A673 (cell line): ENCODE measurements at places on chromosomes 3 and 15.
A peak's percentile ranks its signal among the peaks of the same experiment; 100 is the strongest.

DNA sequence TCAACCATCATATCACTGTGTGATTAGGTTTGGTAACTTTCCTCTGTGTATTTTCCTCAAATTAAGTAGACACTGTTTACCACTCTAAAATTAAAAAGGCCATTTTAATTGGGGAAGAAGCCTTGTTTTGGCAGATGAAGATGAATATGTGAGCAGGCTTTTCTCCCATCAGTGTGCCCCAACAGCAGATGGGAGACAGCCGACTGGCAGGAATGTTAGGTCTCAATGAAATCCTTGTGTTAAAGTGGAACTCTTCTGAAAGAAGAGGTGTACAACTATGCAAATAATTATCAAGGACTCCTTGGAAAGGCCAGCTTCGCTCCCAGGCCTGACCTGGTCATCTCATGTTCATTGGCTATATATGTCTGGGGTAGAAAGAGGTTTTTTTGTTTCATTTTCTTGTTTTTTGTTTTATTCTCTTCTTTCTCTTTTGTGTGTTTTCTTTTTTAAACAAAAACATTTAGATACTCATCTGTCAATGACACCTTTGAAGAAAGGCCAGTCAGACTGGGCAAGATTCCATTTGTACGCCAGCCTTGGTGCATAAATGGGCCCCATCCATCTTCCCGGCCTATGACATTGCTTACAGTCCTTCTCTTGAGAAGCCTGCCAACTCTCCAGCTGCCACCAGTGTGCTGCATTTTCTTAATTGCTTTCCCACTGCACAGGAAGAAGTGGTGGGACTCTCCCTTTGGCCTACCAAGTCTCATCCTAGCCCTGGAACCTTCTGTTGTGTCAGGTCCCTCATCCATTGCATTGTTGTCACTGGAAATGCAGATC is 25.8 kb downstream of the LRTM1 start:
- DNase-seq = no peak

GRCh38 chr15:70781236-70781635 is 17.9 kb upstream of the UACA start:
- DNase-seq = no peak

GRCh38 chr3:133924041-133924440 is 28.4 kb upstream of the RAB6B start:
- peak; percentile 55 for DNase-seq

DNA sequence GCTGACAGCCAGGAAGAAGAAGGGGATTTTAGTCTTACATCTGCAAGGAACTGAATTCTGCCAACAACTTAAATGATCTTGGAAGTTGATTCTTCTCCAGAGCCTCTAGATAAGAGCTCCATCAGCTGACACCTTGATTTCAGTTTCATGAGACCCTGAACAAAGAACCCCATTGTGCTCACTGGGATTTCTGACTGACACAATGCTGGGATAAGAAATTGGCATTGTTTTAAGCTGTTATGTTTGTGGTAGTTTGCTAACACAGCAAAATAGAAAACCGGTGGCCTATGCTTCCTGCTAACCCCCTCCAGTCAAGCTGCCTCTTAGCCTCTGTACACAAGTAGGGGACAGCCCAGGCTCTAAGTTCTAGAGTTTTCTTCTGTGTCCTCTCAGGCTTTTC is 36.2 kb downstream of the MASP1 start:
- no peak for DNase-seq

DNA sequence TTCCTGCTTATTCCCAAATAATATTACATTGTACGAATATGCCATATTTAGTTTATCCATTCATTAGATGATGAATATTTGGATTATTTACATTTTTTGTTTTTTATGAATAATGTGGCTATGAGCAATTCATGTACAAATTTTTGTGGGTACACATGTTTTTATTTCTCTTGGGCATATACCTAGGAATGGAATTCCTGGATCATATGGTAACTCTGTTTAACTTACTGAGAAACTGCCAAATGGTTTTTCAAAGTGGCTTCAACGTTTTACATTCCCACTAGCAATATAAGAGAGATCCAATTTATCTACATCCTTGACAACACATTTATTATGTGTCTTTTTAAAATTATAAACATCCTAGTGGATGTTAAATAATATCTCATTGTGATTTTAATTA is 362.0 kb upstream of the TMCO5A start:
- no peak for DNase-seq

GRCh38 chr15:38074029-38074428 is 139.6 kb downstream of the TMCO5A start:
- no peak for DNase-seq

DNA sequence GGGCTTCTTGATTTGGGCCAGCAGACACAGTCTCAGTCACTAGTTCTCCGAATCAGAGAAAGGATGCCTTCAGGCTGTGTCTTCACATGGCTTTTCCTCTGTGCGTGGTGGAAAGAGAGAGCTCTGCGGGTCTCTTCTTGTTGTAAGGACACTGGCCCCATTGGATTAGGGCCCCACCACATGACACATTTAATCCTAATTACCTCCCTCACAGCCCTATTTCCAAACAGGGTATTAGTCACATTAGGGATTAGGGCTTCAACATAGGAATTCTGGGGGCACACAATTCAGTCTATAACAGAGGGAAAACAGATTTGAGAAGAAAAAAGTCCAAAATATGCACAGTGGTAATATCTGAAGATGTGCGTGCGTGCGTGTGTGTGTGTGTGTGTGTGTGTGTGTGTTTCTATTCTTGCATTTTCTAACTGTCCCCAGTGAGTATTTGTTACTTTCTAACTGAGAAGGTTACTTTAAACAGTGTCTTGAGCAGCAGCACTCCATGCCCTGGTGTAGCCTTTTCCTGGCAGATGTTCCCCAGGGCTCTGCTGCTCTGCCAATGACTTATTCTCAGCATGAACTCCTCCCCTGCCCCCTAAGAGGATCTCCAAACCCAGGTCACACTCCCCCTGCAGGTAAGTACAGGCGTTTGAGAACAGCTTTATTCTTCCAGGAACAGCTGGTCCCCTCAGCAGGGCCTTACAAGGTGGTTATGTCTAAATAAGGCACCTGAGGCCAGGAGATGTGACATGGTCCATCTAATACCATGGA is 72.9 kb downstream of the RPL39L start:
- DNase-seq = peak; percentile 80

- DNase-seq = peak; percentile 92
Observed at GRCh38 chr3:122982216-122983185, 45.1 kb downstream of the SEMA5B start.

GRCh38 chr15:60918234-60918959 is 310.7 kb downstream of the RORA start:
- no peak for DNase-seq

DNA sequence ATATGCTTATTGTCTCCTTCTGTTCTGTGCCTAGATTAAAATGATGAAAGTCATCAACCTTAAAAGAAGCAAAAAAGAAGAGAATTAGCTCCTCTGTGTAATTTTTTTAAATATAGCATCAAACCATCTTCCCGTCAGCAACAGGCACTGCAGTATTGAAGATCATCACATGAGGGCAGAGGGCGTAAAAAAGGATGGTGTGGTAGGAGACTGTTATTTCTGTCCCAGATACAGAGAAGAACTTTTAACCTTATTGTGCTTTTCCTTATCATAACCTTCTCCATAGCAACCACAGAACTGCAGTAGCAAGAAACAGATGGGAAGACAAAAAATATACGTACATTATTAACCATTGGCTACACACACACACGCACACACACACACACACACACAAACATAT is 88.8 kb downstream of the IGSF11 start:
- DNase-seq = no peak

GRCh38 chr3:142270407-142270806 is 45.0 kb upstream of the GK5 start:
- no peak for DNase-seq

- DNase-seq = no peak
Observed at GRCh38 chr3:110774496-110775265, 296.9 kb upstream of the NECTIN3 start.

- no peak for DNase-seq
Observed at GRCh38 chr3:51968883-51969678, 1.8 kb upstream of the PCBP4 start.

GRCh38 chr3:25043177-25043576 is 384.9 kb upstream of the RARB start:
- no peak for DNase-seq

DNA sequence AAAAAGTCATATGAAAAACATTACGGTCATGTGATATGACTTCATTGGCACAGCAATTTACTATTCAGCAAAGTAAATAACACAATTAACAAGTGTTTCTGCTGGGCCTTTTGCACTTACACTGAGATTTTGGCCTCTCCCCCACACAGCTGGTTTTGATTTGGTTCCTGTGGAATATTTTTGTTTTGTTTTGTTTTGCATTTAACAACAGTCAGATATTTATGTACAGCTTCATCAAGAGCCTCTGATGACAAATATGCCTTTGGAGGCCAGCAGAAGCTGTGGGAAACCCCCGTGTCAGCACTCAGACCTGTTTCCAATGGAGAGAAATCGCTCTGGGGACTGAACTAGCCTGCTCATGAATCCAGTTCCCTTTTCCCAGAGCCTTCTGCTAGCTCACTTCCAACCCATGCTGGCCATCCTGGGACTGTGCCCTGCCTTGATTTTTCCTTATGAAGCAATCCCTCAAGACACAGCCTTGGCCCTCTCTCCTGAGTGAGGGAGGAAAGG is 161.9 kb downstream of the ATG7 start:
- DNase-seq = peak; percentile 22
